NCI-H1694 (cell line): ENCODE measurements at places on chromosomes 4 and X.

DNA sequence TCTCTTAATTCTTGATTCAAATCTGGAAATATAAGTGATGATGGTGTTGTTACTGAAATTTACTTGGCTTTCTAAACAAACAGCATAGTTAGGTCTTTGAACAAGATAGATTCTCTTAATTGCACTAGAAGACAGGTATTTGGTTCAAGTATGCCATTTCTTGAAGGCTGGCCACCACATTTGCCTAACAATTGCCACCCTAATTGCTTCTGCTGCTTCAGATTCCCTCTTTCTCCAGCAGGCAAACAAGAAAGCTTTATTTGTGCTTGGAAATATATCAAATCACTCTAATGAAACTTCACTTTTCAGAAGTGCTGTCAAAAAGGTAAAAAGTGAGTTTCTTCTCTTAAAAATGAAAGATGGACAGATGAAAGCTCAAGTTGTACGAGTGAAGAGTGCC, 418.6 kb downstream of the INPP4B start:
- DNase-seq, result no peak

DNA sequence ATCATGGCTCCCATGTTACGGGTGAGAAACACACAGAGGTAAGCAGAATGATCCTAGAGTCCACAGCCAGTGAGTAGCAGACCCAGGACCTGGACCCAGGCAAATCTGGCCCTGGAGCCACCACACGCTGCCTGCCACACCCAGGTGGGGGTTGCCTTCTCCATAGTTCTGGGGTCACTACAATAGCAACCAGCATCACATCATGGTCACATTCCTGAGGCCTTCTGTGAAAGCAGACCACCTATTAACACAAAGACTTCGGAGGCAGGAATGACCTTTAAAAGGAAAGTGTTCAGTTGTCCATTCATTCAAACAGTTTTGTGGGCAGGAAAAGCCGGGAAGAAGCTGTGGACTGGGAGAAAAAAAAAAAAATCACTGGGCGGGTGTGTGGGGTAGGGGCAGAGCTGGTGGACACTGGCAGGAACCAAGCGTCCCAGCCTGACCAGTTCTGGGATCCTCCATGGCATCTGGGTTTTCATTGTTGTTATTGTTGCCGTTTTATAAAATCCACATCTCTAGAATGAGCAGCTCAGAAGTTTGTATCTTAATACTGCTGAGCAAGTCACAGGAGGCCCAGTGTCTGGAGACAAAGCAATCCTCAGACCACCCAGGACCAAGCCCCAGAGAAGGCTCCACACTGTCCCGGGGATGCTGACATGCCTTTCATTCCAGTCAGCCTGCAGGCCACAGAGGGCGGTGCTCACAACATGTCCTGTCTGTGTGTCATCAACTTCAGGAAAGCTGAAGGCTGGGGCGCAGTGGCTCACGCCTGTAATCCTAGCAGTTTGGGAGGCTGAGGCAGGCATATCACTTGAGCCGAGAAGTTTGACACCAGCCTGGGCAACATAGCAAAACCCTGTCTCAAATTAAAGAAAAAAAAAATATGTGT, 67.0 kb downstream of the SEL1L3 start:
- DNase-seq, result no peak

- DNase-seq, result no peak
Observed at GRCh38 chrX:14411326-14411725, 118.0 kb upstream of the GLRA2 start.

DNA sequence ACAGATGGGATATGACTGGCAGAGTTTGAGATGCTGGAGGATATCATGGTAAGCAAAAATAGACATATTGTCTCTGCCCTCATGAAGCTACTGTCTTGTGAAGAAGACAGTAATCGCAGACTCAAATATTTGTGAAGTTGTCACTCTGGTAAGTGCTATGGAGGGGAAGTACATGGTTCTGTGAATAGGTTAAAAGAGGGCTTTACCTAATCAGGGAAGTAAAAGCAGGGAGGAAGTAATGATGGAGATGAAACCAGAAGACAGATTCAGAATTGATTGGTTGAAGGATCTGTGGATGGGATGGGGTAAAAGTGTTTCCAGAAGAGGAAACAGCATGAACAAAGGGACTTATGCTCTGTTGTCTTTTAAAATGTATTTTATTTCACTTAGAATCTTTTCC, 19.3 kb upstream of the MAGED1 start:
- DNase-seq, result no peak

DNA sequence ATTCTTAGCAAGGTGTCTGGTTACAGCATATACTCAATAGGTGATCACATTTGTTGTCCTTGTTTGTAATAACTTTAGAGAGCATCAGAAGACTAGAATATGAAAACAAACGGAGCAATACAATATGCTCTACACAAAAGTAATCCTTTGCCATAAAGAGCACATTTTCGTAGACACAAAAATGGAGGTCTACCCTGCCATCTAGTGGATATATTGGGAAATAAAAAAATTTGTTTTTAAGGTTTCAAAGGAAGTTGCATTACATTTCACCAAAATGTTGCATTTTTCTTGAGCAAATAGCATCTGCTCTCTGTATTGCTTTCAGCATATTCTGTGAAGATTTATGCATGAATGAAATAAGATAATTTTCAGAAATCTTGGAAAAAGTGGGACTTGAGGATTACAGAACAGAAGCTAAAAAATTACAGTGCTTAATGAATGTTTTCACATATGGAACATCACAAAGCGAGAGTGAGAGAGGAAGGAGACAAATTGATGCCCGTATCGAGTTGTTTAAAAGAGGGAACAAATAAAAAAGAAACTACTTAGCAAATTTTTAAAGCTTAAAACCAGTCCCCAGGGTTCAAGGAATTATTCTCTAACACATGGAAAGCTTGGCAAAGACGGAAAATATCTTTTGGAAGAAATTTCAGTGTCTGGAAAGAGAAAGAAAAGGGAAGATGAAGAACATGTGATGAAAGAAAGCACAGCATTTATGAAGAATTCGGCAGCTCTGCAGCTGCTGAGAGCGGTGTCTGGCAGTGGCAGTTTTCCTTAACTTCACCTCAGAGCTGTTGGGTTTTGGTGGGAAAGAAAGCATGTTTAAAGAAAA, 390.1 kb downstream of the ANKRD50 start:
- peak; percentile 14 for DNase-seq

- DNase-seq, result no peak
Observed at GRCh38 chr4:88244816-88245579, 39.4 kb downstream of the PPM1K start.

- DNase-seq, result no peak
Observed at GRCh38 chrX:1657367-1658070, 42.7 kb downstream of the ASMT start.

DNA sequence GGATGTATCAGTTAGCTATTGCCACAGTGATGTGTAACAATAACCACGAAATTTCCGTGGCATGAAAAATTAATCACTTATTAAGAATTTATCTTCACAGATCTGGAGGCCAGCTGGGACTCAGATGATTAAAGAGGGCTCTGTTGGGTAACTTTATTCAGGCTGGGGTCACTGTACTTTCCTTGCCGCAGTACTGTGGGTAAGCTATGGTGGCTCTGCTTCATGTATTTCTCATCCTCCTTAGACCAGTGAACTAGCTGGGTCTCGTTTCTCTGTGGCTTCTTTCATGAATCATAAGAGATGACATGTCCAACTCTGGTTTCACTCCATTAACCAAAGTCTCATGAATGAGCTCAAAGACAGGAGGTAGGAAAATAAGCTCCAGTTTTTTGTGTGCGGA, 13.5 kb downstream of the TEX13B start:
- no peak for DNase-seq

DNA sequence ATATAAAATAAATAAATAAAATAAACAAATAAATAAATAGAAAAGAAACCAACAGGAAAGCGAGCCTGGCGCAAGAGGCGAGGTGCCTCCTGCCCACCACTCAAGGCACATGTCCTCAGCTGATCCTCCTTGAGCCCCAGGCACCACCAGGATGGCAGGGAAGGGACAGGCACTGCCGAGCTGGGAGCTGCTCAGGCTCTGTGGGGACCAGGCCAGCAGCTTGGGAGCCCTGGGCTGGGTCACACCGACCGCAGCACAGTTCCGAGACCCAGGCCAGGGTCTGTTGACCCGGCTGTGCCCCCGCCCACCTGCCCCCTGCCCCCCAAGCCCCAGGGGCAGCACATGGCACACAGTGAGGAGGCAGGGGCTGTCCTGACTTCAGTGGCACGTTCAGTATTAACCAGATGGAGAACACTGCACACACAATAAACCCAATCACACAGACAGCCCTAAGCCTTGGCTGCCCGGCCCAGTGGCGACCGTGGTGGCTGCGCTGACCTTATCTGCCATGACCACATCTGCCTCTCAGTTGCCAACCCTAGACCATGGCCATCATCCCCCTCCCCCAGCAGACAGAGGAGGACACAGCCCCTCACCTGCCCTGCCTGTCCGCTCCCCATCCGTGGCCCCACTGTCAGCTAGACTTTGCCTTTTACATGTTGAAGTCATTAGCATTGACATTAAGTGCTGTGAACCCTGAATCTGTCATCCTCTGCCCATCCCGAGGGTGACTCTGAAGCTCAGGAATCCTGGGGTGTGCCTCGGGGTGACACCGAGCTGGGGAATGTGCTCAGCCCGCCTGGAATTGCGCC, 2.9 kb upstream of the TREX2 start:
- no peak for DNase-seq

- no peak for DNase-seq
Observed at GRCh38 chr4:173046144-173046543, 122.5 kb upstream of the GALNT7 start.

- no peak for DNase-seq
Observed at GRCh38 chrX:96685210-96686099, 813 bp downstream of the DIAPH2 start.

DNA sequence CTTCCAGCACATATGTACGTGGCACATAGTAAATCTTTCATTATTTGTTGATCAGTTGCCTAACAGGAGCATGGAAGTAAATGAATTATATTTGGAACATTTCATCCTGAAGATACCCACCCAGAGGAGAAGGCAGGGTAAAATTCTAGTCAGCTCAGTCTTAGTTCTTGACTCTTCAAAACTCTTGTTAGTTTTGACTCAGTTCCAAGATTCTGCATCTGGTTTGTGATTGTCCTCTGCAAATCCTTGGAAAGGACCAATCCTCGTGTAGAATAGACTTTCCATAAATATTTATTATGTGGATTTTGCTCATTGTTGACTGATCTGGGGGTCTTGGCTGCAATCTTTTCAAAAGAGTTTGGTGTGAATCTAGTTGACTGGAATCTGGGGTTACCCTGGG, 257.5 kb upstream of the FAT1 start:
- no peak for DNase-seq

- no peak for DNase-seq
Observed at GRCh38 chrX:21379991-21380390, 5.8 kb downstream of the CNKSR2 start.

DNA sequence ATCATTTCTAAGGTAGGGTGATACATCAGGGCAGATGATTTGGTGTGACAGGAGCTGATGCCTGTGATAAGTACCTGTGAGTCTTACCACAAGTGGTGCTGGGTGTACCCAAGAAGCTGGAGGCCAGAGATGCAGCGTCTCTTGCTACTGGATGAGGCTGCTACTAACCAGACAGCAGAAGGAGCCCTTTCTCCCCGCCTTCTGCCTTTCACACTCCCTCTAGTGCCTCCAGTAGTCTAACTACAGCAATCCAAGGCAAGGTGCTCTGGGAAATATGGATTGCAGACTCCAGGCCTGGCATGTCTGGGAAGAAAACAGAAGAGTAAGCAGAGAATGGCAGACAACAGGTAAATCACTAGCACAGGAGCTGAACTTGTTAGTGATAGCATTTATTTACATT, 470.8 kb downstream of the NKX6-1 start:
- DNase-seq, result no peak

- no peak for DNase-seq
Observed at GRCh38 chrX:110432906-110433215, 74.2 kb downstream of the RTL9 start.

GRCh38 chrX:130772776-130773143, 130.2 kb downstream of the ENOX2 start:
- no peak for DNase-seq

DNA sequence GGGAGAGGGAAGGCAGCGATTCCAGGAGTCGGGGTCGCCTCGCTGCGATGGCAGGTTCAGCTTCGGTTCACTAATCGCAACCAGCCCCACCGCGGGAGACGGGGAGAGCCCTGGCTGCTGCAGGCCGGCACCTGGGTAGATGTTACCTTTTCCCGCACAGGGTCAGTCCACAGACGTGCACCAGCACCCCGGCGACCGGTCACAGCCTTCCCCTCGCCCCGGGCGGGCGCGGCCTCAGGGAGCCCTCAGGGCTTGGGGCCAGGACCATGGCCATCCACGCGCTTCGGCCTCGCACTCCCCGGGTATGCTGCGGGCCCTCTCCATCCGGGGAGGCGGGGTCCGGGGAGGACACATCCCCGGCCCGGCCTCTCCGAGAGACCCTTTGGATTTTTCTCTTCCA, 26.1 kb upstream of the EXOC1L start:
- DNase-seq, result no peak

- DNase-seq, result no peak
Observed at GRCh38 chr4:174096456-174096855, 187.0 kb downstream of the FBXO8 start.

GRCh38 chrX:38574858-38575257, 13.5 kb downstream of the TSPAN7 start:
- DNase-seq, result no peak

GRCh38 chr4:183435803-183436202, 8.6 kb upstream of the CDKN2AIP start:
- DNase-seq, result no peak

DNA sequence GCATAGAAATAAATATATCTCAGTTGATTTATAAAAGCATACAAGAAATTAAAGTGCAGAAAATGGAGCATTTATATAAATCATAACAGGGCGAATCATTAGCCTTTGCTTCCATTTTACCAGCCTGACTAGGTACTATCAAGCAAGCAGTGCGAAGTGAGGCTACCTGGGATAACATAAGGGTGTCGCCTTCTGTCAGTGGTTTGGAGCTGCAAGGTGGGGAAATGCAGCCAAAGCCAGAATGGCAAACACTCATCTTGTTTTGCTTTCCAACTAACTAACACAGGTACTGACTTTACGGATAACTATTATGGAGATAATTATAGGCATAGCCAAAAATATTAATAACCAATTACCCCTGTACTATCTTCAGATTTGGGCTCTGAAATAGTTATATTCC, 1459.8 kb downstream of the RAPGEF2 start:
- DNase-seq, result no peak

- DNase-seq, result no peak
Observed at GRCh38 chr4:24298911-24299310, 285.4 kb downstream of the DHX15 start.

- DNase-seq, result no peak
Observed at GRCh38 chr4:73281396-73281795, 22.8 kb upstream of the ANKRD17 start.

DNA sequence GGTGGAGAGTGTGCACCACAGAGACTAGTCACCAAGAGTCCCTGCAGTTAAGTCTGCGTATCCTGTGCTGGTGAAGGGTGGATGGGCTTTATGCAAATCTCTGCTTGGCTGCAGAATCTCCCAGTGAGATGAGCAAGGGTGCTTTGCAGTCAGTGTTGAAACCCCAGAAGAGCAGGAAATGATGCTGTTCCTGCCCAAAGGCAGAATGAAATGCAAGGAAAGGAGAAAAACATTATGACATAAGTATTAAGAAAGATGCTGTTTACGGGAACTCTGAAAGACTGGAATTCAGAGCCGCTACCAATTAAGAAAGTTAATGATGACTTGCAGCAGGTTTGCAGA, 25.4 kb upstream of the ACSL1 start:
- DNase-seq, result no peak

GRCh38 chr4:145266881-145267280, 86.5 kb upstream of the OTUD4 start:
- no peak for DNase-seq
